ENCODE measurements at places on chromosomes 6 and 20. TPM values are rescaled to one million over a fixed set of nuclear protein-coding genes. Genes with fewer than 3 reads are reported as not detected.

DNA sequence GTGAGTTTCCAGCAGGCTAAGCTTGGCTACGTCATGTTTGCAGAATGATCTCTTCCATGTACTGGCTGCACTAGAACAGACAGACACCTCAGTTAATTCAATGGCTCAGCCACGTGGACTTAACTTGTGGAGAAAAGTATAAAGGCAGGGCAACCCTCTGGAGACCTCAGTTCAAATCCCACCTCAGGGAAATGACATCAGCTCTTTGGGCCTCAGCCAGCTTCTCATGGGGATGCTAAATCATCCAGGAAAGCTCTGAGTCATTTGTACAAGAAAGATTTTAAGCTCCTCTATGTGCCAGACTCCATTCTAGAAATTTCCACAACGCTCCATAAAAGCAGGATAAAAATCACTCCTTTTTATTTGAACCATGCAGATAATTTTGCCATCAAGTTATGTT, 128.5 kb upstream of the SALL4 start:
- DNase-seq, result no peak

GRCh38 chr6:158409451-158409850, 97.2 kb downstream of the TULP4 start:
- no peak for DNase-seq

GRCh38 chr6:26235302-26235670, 129.7 kb upstream of the BTN3A2 start:
- no peak for DNase-seq

GRCh38 chr6:112005013-112005371, 48.9 kb upstream of the CCN6 start:
- DNase-seq, result no peak

GRCh38 chr6:158287047-158287446, 25.2 kb upstream of the TULP4 start:
- DNase-seq, result no peak

DNA sequence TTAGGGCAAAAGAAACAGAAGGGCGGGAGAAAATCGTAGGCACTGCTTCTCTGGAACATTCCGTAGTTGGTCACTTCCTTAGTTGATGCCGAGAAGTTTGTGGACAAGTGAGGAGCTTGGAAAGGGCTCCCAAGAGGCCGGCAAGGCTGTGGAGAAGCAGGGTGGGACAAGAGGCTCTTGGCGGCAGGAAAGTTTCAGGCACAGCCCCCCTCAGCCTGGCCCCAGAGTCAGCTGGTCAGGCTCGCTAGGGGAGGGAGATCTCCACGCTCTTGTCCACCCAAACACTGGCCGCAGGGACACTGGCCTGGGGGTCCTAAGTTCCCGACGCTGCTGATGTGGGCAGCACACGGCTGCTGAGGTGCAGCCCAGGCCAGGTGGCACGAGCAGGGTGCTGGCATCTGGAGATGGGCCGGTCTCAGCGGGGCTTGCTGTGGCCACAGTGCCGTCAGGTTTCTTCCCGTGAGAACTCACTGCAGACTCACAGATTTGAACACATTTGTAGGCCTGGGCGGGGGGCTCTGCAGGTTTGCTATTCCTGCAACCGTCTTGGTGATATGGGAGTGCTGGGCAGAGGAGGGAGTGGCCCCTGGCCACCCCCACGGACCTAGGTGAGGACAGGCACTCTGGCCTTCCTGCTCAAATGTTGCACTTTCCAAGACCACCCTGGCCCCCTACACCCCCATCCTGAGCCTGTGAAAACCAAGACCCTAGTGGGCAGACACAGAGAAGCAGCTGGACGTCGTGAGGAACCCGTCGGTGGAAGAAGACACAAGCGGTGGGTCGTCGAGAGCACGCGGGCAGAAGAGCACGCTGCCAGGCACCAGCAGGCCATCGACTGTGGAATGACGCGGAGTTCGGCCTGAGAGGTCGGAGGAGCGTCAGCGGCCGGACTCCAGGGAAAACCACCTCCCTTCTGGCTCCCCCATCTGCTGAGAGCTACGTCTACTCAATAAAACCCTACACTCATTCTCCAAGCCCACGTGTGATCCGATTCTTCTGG, 160.1 kb downstream of the ERMARD start:
- DNase-seq, result no peak

GRCh38 chr20:41261790-41262717, 55.5 kb downstream of the ZHX3 start:
- DNase-seq, result no peak

DNA sequence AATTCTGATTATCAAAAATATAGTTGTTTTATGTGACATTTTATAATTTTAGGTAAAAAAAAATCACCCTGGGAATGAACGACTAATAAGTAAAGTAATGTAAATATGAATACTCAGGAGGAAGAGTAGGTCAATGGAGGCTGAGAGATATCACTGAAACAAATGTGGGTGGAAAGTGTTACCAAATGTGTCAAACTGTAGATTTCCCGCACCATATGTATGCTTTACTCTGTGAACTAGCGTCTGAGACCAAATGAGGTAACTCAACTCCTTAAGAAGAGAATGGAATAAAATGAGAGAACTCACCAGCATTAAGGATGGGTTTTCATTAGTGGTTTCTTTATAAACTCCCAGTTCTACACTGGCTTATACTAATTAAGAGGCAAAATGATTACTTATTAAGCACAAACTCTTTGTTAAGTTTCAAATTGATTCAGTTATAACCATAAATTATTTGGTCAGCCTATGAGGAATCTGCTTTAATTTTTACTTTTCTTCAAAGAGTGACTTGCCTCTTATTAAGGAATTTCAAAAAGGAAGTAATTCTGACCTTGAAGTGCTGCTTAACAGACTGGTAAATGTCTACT, 784.7 kb upstream of the GJE1 start:
- no peak for DNase-seq

DNA sequence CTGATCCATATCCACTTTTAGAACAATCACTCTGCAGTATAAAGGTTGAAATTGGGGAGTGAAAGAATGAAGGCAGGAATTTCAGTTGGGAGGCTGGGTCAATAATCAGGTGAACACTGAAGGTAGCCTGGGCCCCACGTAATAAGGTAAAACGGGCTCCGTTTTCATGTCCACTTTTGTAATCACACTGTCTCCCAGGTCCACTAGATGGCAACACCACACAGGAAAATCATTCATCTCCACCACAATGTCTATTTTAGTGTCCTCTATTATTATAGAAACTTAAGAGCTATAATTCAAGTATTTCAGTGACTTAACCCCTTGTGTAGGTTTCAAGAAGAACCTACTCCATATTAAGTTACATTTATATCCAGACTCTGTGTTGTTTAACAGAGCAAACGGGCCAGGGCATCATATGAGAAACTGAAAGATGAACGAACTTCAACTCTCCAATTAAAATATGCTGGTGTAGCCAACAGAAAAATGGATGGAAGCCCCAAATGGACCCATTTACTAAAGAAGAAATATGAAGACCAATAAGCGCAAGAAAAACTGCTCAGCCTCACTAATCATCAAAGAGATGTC, 45.9 kb upstream of the MC3R start:
- no peak for DNase-seq

- no peak for DNase-seq
Observed at GRCh38 chr6:20540683-20541082, 6.4 kb downstream of the CDKAL1 start.

DNA sequence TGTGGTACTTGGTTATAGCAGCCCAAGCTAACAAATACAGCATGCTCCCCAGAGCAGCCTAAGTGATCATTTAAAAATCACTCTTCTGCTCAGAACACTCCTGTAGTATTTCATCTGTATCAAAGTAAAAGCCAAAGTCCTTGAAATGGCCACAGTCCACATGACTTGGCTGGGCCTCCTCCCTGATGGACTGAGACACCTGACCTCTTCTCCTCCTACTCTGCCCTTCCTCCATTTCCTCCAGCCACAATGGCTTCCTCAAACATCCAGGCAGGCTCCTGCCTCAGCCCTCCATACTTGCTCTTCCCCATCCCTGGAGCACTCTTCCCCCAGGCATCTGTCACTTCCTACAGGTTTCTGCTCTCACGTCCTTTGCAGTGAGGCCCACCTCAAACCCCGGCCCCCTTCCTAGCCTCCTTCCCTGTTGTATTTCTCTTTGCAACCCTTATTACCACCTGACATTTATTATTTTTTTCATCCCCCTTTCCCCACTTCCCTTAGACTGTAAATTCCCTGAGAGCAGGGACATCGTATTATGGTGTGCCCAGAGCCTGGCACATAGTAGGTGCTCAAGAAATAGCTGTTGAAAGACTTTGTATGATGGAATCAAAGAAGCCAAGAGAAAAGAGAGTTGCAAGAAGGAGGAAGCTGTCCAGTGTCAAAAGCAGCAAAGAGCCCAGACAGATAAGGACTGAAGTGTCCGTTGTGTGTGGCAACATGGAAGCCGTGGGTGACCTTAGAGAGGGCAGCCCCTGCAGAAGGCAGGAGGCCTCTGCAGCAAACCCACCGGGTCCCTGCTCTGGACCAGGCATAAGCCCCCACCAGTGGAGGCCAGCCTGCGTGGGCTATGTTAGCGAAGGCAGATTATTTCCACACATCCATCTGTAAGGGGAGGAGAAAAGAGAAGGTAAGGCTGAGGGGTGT, 87.5 kb downstream of the TRERF1 start:
- no peak for DNase-seq

DNA sequence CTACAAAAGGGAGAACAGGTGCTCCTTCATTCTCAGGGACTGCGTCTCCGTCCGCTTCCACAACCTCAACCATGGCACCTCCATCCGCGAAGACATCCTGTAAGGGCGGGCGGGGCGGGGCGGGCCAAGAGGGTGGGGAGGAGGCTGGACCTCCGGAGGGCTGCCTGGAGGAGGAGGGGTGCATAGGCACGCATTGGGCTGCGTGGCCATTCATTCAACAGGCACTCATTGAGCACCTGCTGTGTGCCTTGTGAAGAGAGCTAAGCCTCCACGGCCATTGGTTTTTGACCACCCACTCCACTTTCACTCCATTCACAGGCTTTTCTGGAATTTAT, 435 bp downstream of the ZSWIM3 start:
- no peak for DNase-seq

Gene TSHZ2
- 3.1 TPM for total RNA-seq

Gene HLA-DOA
- 1.6 TPM for total RNA-seq

Gene DEFB112
- total RNA-seq, result not detected

Gene PCK1
- total RNA-seq, result 272 TPM

Gene ACSS1
- total RNA-seq, result 29.0 TPM

Gene PRICKLE4
- 1.8 TPM for total RNA-seq

Gene MPIG6B
- 0.57 TPM for total RNA-seq

Gene SUMO4
- total RNA-seq, result 1.5 TPM

Gene MOCS1
- total RNA-seq, result 15.7 TPM
